Activated CD4-positive, alpha-beta T cell treated with anti-CD3 and anti-CD28 coated beads, Interleukin-2, amount 50 U/mL, for 48 hours (primary cell): ENCODE measurements at places on chromosomes 1 and 21.

GRCh38 chr1:36650200-36651065, 167.7 kb upstream of the CSF3R start:
- peak; percentile 81 for DNase-seq

DNA sequence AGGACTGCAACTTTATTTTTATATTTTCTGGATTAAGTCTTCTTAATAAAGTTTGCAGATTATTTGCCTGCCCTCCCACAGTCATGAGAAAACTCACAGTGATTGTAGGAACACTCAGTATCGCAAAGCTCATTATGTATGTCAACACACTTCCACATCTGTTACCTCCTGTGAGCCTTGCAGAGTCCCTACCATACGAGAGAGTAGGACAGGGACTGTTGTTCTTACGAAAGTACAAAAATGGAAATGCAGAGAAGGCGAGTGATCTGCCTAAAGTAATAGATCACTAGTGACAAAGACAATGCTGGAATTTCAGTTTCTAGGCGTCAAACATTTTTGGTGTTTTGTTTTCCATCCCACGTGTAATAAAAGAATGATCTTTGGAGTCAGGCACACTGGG, 131.7 kb downstream of the SYT2 start:
- DNase-seq, result no peak

GRCh38 chr1:32946413-32946812, 18.2 kb downstream of the RNF19B start:
- DNase-seq, result no peak

DNA sequence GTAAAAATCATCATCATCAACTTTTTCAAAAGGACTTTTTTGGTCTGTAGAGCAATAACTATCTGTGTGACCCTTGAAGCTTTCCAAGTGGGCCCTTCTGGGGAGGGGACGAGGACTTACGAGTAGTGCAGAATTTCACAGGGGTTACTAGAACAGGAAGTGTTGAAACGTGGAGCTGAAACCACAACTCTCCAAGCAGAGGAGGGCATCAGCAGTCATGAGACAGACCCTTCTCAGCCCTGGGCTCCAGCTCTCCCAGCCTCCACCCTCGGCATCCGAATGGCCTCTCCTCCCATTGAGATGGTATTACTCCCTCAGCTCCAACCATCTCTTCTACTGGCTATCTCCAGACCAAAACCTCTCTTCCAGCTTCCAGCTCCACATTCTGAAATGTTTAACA, 3.6 kb downstream of the FAM89A start:
- no peak for DNase-seq

GRCh38 chr1:201557572-201557958, 18.6 kb downstream of the NAV1 start:
- no peak for DNase-seq

- DNase-seq, result no peak
These were observed 6.6 kb upstream of the MGST3 start for GRCh38 chr1:165624441-165624840.

- DNase-seq, result no peak
These were observed 26.8 kb upstream of the MAP1LC3C start for GRCh38 chr1:242025681-242026080.

- DNase-seq, result no peak
These were observed 134.2 kb downstream of the PGBD5 start for GRCh38 chr1:230291731-230292620.

GRCh38 chr1:29592261-29592615, 355.9 kb downstream of the PTPRU start:
- no peak for DNase-seq

DNA sequence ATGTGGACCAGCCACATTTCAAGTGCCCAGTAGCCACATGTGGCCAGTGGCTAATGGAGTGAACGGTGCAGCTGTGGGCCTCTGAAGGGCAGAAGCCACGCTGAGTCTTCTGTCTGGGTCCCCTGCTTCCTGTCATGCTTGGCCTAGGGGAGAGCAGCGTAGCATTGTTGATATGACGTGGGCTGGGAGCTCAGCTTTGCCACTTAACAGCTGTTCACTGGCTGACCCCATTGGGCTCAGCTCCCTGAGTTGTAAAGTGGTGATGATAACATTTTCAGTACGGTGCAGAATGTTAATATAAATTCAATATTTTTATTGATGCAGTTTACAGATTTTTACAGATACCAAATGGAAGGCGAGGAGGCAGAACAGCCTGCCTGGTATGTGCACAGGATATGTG, 4.5 kb downstream of the PODN start:
- DNase-seq, result no peak

GRCh38 chr1:241640149-241640866, at the start of the genes CHML and OPN3:
Gene CHML (minus strand): TSS chr1:241640369. CDS start chr1:241635766, 4,603 bp downstream.
Gene OPN3 (minus strand): TSS chr1:241640369. CDS start chr1:241640254, 115 bp downstream.
- DNase-seq, result peak; percentile 93

GRCh38 chr21:42047821-42048613, 23.1 kb upstream of the UMODL1 start:
- DNase-seq, result no peak

GRCh38 chr1:246309247-246309884, 197.7 kb downstream of the SMYD3 start:
- no peak for DNase-seq

DNA sequence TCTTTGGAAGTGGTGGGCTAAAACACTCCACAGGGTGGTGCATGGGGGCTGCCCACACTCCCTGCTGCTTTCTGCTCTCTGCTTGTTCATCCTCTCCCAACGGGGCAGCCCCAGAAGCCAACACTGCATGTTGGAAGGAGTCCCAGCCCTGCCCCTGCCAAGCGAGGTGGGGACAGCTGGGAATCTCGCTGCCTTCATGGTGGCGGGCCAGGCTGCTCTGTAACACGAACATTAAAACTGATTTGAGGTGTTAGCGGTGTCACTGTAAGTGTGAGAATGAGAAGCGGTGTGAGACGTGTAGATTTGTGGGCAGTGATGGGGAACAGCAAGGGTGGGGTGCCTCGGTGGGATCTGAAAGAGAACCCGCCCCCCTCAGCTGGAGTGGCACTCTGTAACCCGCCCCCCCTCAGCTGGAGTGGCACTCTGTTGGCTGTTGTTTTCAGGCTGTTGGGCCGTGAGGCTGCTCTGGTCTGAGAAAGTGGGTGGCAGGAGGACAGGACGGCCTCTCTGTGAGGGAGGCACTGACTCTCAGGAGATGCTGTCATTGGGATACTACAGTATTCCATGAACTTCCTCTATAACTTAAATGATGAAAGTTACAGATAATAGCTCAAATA, 80.9 kb downstream of the PCBP3 start:
- DNase-seq, result no peak

DNA sequence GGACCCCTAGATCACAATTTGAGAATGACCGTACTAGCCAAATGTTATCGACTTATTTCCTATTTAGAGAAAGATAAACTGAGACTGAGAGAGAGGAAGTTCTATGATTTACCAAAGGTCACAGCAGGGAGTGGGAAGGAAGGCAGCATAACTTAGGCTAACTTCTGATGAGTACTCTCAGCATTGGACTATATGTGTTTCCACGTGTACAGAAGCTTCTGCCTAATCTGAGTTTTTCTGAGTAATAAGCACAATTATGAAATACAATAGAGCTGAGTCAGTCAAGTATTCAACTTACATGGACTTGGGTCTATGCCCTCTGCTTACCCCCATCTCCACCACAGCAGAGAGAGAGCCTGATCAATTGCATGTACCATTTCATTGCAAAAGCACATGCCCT, 88.1 kb upstream of the HIVEP3 start:
- no peak for DNase-seq

GRCh38 chr1:226400519-226401354, 7.2 kb downstream of the PARP1 start:
- DNase-seq, result no peak

DNA sequence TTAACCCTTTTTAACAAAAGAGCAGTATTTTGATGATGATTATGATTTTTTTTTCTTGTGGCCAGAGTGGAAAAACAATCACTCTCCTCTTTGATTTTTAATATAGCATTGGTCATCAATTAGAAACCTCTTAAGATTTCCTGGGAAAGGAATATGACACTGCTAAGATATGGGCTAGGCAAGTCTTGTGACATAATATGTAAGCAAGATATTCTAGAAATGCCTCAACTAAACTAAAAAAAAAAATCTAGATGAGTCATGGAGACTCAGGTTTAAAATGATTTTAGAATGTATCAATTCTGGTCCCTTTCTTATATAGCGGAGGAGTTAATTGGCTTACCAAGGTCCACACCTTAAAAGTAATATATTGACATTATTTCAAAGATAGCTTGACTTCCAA, 60.3 kb upstream of the JUN start:
- no peak for DNase-seq

GRCh38 chr21:36864974-36865373, 101.5 kb downstream of the HLCS start:
- DNase-seq, result no peak

GRCh38 chr1:246583056-246583440, 16.8 kb downstream of the CNST start:
- DNase-seq, result no peak

DNA sequence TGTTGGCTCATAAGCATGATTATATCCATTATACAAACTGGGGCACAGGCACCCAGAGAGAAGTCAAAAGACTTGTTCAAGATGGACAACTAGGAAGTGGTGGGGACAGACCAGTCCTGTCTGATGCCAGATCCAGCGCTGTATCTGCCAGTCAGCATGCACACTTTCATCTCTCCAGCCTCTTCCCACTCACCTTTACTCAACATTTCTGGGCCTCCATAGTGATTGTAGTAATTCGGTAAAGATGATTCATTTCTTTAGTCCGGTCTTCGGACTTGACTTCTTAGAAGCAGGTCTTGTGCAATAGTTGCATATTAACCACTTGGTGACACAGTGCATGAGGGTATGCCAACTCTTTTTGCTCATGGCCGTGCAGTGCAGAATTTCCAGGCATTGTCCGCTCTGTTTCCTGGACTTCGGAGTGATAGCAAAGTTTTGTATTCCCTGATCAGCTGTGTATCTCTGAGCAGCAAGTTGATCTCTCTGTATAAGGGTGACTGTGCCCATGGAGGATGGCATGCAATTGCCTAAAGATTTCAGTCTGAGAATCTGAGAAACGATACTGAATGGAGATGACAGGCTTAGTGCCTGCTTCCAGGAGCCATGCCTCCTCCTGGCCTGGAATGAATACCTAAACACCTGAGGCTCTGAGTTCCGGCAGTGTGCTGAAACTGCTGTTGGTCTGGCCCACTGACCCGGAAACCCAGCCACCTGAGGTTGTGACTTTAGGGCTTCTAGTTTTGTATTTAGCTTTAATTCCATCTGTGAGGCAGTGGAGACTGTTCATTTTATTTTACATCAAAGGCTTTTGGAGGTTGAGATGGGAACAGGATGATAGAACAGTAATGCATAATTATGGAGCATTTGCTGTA, 39.0 kb downstream of the GALNT2 start:
- DNase-seq, result peak; percentile 36

DNA sequence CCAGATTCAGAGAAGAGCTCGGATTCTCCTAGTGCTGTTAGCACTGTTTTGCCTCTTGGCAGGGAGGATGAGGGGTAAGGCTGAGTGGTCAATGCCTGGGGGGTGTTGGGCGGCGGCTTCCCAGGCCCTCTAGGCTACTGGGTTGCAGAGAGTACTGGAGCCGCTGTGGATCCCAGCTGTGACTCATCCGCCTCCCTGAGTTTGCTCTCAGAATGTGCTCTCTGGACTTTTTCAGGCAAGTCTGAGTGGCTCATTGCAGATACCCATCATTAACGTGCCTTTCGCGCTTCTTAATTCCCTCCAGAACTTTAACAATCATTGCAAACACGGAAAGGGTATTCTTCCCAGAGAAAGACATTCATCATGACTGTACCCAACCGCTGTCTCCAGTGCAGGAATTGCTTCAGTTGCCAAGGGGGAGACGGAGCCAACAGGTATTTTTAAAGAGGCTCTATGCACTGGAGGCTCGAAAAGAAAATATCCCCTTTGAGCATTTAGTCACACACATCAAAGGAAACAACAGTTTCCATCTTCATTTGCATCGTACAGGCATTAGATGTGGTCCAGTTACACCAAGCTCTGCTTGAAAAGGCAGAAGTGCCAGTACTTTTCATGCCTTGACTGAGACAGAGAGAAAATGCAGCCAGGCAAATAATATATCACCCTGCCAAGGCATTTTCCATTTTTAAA, 14.4 kb upstream of the CAMTA1 start:
- no peak for DNase-seq

- no peak for DNase-seq
These were observed 59.1 kb downstream of the NFIA start for GRCh38 chr1:61141288-61142042.

GRCh38 chr21:31349208-31349607, 5.1 kb upstream of the TIAM1 start:
- no peak for DNase-seq

DNA sequence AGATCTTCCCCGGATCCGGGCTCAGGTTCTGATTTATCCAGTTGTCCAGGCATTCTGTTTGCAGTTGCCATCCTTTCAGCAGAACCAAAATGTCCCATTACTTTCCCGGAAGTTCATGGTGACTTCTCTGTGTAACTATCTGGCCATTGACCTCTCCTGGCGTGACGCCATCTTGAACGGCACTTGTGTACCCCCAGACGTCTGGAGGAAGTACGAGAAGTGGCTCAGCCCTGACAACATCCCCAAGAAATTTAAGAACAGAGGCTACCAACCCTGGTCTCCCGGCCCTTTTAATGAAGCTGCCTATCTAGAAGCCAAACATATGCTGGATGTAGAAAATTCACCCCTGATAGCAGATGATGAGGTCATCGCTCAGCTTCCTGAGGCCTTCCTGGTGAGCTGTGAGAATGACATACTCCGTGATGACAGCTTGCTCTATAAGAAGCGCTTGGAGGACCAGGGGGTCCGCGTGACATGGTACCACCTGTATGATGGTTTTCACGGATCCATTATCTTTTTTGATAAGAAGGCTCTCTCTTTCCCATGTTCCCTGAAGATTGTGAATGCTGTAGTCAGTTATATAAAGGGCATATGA, 22.4 kb downstream of the AADACL4 start:
- DNase-seq, result no peak

- no peak for DNase-seq
These were observed 33.0 kb downstream of the PTPN14 start for GRCh38 chr1:214518361-214518760.
